ENCODE measurements at places on chromosomes 6 and 20. TPM values are rescaled to one million over a fixed set of nuclear protein-coding genes. Genes with fewer than 3 reads are reported as not detected.
A peak's percentile ranks its signal among the peaks of the same experiment; 100 is the strongest.

The CALHM5 gene
- 5.4 TPM for total RNA-seq

GRCh38 chr6:16019462-16019861 lies 109.4 kb upstream of the MYLIP start:
- DNase-seq, result no peak

The EYS gene
- total RNA-seq, result not detected

The TJAP1 gene
- total RNA-seq, result 26.7 TPM

- peak; percentile 87 for DNase-seq
These were observed 452 bp downstream of the TRAF3IP2 start for GRCh38 chr6:111605100-111605751.

DNA sequence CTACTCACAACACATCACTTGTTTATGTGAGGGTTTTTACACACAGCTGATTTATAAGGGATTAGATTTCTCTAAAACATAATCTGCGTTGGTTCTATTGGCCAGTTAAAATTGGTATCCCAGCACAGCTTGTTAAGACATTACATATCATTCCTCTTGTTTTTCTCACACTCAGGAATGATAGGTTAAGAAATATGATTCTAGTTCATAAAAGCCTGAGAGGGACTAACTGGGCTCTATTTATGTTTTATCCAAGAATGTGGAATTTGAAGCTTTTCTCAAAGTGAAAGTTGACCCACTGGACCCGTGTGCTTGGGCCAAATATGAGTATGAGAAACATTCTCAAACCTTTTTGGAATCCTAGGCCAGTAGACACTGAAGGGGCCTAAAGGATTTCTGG lies 117.3 kb downstream of the TMEM170B start:
- DNase-seq, result peak; percentile 56

DNA sequence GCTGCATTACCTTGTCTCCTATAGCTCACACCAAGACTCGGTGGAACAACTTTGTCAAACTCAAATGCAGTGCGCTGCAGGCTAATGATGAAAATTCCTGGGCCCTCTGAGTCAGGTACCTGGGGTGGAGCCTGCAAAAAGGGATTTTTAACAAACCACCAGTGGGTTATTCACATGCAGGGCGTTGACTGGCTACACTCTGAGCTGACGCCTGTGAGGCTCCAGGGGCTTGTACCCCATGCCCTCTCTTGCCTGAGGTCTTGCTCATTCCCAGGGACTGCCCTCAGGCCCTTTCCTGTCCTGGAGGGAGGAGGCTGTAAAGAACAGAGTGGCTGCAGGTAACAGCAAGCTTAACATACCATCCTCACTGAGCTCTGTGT lies 9.2 kb downstream of the GTSF1L start:
- DNase-seq, result no peak

- peak; percentile 72 for DNase-seq
These were observed 538 bp upstream of the GRM1 start for GRCh38 chr6:146028252-146028795.

- DNase-seq, result no peak
These were observed 51.1 kb upstream of the SLC24A3 start for GRCh38 chr20:19161336-19161735.

- DNase-seq, result peak; percentile 24
These were observed 11.6 kb upstream of the SPTLC3 start for GRCh38 chr20:12997128-12997655.

DNA sequence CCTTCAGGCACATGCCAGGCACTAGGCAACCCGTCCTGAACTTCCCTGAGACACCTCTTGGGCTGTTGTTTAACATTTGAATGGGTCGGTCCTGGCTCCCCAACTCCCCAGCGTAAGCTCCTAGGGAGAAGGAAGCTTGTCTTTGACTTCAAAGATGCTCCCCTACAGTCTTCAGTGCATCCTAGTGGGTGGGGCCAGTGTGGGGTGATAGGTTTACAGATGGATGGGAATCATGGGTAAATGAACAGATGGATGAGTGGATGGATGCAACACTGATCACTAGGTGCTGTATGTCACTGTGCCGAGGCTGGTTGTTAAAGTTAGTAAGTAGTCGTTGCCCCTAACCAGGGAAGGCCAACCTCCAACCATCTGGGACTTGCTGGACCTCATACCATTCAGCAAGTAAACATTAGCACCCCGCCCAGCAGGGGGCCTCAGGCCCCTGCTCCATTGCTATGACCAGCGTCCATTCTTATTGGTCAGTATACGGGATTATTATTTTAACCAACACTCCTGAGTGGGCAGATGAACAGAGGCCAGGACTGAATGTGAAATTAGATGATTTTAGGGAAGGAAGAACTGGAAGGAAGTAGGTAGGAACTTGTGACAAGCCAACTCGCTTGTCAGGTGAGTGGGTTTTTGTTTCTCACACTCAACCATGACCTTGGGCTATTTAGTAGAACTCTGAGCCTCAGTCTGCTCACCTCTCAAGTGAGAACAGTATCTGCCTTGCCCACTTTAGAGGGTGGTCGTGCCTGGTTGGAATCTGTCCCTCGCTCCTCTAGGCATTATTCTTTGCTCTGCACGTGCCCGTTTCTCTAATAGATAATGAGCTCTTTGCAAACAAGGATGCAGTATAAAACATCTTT lies 82.9 kb upstream of the FOXP4 start:
- DNase-seq, result peak; percentile 58

GRCh38 chr20:5090191-5090590 lies 29.6 kb downstream of the PCNA start:
- no peak for DNase-seq

GRCh38 chr6:150992262-150992661 lies 126.8 kb downstream of the MTHFD1L start:
- no peak for DNase-seq

DNA sequence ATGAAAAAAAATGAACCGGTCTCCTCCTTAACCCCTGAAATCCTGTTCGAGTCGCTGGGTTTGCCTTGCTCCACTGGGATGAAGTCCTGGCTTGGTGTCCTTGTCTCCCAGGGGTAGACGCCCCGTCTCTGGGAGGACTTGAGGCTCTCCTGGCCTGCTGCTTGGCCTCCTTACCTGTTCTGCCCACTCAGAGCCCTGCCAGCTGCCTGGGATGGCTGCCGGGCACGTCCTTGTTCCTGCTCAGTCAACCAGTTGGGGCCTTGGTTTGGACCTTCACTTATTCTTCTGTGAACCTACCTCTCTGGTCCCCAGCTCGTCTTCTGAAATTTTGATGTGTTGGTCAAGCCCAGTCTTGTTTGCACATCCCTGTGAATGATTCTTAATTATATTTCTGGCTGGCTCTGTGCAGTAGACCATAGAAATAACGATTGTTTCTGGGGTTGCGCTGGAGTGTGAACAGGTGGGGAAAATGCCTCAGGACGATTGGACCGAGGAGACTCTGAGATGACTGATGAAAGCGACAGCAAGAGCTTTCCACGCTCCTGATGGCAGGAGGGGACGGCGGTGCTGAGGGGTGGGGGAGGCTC lies 126.5 kb upstream of the ESR1 start:
- no peak for DNase-seq

DNA sequence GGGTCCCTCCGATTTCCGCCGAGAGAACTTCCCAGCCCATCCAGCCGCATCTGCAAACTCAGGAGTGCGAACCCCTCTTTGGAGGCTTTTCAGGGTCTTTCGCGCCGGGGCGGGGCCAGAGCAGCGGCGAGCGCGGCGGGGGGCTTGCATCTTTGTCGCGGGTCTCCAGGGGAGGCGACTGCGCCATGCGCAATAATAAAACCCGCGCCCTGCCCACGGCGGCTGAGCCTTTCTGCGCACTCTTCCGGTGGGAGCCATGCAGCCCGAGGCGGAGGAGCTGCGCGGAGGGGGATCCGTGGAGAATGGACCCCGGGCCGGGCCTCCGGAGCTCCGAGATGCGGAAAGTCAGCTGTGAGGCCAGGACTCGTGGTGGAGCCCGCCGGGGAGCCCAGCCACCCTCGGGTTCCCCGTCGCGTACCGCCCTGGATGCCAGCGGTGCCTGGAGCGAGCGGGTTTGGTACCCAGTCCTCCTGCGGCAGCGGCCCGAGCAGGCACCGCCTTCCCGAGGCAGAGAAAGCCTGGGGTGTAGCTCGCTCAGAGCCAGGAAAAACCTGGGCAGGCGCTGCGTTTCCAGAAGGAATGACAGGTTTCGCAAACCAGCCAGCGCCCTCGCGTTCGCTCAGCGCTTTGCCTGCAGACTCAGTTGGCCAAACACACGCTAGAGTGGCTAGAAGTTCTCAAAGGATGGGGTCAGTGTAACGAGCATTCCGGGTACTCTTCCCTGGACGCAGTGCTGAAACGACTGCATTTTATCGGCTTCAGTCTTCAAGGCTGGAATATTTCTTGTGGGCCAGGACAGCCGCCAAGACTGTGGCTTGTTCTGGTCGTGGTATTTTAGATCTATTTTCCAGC lies 1.2 kb downstream of the AKAP12 start:
- peak; percentile 48 for DNase-seq

DNA sequence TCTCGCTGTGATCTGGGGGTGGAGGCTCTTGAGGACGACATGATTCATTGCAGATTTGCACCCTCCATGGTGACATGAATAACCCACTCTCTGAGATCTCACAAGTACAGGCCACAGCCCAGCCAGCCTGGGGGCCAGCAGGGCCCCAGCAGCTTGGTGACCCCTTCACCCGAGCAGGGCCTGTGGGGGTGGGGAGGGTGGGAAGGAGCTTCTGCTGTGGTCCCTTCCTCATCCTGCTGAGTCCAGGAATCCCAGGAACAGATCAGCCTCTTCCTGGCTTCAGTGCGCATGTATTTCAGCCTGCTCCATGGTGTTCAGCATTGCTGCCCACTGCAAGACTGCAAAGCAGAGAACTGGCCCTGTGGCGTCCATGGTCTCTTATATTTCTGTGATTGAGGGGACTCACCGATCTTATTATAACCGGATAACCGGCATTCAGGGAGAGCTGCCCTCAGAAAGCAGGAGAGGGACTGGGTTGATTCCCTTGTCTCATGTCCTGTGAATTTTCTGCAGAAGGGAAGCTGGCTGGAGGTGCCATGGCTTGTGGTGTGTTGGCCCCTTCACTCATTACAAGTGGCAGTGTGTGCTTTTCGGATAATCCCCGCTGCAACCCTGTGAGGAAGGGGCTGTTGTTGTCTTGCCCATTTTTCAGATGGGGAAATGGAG lies 118.8 kb upstream of the FRMD1 start:
- no peak for DNase-seq

DNA sequence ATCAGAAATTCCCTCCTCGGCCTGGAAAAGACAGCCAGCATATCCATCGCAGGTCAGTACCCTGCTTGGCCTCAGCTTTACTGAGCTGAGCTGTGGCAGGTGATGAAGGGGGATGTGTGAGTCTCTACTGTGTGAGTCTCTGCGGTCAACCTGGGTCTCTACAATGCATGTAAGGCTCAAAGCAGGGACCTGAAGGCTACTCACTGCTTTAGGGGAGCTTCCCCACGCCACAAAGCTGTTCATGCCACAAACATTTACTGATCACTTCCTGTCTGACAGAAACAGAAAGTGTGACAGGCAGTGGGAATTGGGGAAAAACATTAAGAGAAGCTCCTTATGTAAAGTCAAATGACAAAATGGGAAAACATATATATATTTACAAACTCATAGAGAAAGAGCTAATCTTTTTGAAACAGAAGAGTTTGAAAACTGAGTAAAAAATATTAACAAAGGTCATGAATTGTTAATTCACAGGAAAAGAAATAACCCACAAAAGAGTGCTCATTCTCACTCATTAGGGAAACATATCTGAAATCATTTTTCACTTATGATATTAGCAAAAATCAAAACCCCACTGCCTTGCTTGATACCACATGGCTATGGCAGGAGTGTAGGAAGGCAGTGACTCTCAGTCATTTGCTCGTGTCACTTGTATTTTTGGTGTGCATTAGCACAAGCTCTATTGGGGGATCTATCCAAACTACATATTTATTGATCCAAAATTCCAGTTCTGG lies 5.8 kb downstream of the BTN3A3 start:
- DNase-seq, result no peak

GRCh38 chr6:37177077-37177934 lies 7.4 kb downstream of the PIM1 start:
- DNase-seq, result no peak

- no peak for DNase-seq
These were observed 73.6 kb downstream of the LCA5 start for GRCh38 chr6:79463621-79464050.

DNA sequence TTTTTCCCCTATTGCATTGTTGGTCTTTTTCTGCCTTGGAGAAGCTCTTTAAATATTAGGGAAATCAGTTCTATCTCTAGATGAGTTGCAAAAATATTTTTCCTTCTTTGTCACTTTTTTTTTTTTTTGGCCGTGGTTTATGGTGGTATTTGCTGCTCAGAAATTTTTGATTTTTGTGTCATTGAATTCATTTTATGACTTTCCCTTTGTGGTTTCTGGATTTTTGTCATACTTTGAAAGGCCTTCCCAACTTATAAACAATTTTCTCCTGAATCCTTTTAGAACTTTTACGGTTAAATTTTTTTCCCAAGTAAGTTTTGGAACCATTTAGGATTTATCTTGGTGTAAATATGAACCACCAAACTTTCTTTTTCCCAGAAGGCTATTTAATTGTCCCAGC lies 145.6 kb downstream of the GJA10 start:
- DNase-seq, result peak; percentile 57

The MCCD1 gene
- total RNA-seq, result not detected

DNA sequence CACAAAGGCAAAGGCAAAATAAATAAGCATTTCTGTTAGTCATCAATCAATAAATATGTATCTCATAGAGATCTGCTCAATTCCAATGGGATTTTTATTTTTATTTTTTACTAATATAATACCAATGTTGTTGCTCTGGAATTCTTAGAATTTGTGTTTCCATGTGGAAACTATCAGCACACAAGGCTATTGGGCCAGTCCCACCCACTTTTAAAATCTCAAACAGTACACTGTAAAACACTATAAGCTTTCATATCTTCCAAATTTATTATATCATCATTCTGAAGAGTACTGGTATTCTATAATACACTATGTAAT lies 563.8 kb upstream of the MARCKS start:
- no peak for DNase-seq

The EEF1A2 gene
- 456 TPM for total RNA-seq

- DNase-seq, result no peak
These were observed 683.2 kb upstream of the ID4 start for GRCh38 chr6:19153981-19154295.

The C6orf163 gene
- total RNA-seq, result 0.10 TPM

- no peak for DNase-seq
These were observed 287.0 kb upstream of the RIMS1 start for GRCh38 chr6:71599359-71599758.

- peak; percentile 79 for DNase-seq
These were observed 7.0 kb downstream of the TP53RK start for GRCh38 chr20:46682063-46682821.

DNA sequence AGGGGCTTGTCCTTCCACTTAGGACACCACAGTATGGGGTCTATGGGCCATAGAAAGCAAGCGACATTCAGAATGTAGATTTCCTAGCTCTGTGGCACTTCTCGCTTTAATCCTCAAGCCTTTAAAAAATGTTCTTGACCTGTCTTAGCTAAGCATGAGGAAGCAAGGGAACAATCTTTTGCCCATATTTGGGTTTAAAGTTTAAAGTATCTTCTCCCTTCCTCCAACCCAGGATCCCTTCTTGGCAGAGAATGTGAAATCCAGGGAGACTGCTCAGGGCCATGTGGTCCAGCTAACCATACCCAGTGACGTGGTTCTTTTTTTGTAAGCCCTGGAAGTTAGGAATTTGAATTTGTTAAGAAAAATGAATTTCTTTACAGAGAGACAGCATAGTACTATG lies 289.9 kb downstream of the BTBD9 start:
- peak; percentile 52 for DNase-seq

Measured in myocyte (in vitro differentiated cells).